ENCODE measurements at places on chromosomes 3 and 15. TPM values are rescaled to one million over a fixed set of nuclear protein-coding genes. Genes with fewer than 3 reads are reported as not detected.

- H3K4me1 ChIP-seq: no peaks in the 10 kb centered on the region
- H3K27ac ChIP-seq: no peak overlapping the region
- no peak for DNase-seq
- no peaks in the 10 kb centered on the region for H3K36me3 ChIP-seq
- no peak overlapping the region for H3K4me3 ChIP-seq
Observed at GRCh38 chr3:9196020-9196419, 53.4 kb downstream of the SRGAP3 start.

GRCh38 chr3:45477041-45477725 is 88.8 kb downstream of the LARS2 start:
- peaks cover 62% of the 10 kb centered on the region for H3K36me3 ChIP-seq
- H3K27ac ChIP-seq: no peak overlapping the region
- no peaks in the 10 kb centered on the region for H3K4me1 ChIP-seq
- no peak overlapping the region for H3K4me3 ChIP-seq

DNA sequence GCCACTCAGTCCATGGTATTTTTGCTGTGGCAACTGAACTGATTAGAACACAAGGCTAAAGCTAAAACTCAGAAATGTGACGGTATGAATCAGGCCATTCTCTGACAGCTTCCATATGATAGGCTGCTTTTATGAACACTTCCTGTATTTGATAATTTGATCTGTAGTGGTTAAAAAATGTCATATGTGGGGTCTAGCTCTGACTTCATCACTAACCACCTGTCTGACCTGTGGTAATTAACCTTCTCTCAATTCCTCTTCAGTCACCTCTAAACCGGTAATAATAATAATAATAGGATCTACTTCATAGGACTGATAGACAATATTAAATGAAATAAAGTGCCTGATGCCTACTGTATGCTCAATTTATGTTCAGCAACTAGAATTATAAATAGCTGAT is 223.2 kb downstream of the MBNL1 start:
- no peaks in the 10 kb centered on the region for H3K36me3 ChIP-seq
- no peaks in the 10 kb centered on the region for H3K4me1 ChIP-seq
- H3K27ac ChIP-seq: no peak overlapping the region
- H3K27me3 ChIP-seq: no peaks in the 10 kb centered on the region
- DNase-seq: no peak

- DNase-seq: no peak
- no peaks in the 10 kb centered on the region for H3K27me3 ChIP-seq
- no peak overlapping the region for H3K4me3 ChIP-seq
Observed at GRCh38 chr3:106423321-106424225, 554.8 kb upstream of the CBLB start.

DOCK3 gene
- total RNA-seq: 2.3 TPM

DNA sequence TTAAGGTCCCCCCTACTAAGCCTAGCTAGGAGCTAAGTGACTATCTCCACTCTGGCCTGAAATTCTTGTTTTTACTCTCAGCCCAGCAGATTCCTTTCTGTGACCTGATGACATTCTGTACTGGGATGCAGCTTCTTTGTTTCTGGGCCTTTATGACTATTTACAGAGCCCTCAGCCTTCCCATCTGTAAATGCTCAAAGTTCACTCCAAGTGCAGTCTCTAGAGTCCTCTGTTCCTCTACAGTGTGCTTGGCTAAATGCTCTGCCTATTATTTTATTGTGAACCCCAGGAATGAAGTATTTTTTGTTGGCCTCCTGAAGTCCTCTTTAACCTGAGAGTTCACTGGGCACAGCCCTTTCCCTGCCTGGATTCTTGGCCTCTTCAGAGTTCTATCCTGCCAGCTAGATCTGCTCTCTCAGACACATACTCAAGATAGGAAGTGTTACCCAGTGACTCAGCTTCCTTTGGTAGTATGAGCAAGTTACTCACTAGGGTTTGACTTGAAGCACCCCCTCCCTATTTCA is 278.1 kb upstream of the P2RY1 start:
- no peak overlapping the region for H3K4me3 ChIP-seq
- H3K27ac ChIP-seq: no peak overlapping the region
- no peaks in the 10 kb centered on the region for H3K36me3 ChIP-seq

GRCh38 chr3:45596290-45596791 is 1.8 kb downstream of the LIMD1 start:
- DNase-seq: no peak
- H3K36me3 ChIP-seq: no peaks in the 10 kb centered on the region
- H3K27me3 ChIP-seq: no peaks in the 10 kb centered on the region
- peaks cover 56% of the 10 kb centered on the region for H3K4me1 ChIP-seq
- peak overlapping the region; percentile 47 for H3K4me3 ChIP-seq

DNA sequence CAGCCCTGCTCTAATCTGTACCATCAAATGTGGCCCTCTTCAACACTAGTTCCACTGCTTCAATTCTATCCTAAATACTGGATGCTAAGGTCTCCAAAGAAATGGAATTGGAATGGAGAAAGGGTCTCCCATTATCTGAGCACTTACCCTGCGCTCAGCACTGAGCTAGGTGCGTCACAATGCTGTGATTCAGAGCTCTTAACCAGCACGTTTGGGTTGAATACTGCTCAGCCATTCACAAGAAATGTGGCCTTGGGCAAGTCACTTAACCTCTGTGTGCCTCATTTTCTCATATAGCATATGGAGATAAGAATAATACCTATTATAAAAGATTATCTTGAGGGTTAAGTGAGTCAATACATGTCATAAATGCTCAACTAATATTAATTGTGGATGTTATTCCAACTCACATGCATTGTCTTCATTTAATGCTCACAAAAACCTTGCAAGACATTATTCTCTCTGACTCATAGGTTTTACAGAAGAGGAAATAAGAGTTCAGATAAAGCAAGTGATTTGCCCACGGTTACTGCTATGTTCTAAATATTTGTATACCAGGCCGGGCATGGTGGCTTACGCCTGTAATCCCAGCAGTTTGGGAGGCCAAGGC is 27.4 kb upstream of the SRGAP3 start:
- no peaks in the 10 kb centered on the region for H3K4me1 ChIP-seq
- no peak overlapping the region for H3K27ac ChIP-seq
- no peak for DNase-seq
- H3K27me3 ChIP-seq: no peaks in the 10 kb centered on the region

ITGB5 gene
- total RNA-seq: 0.29 TPM

GRCh38 chr3:96813134-96813819 is 1.1 kb upstream of the EPHA6 start:
- H3K27me3 ChIP-seq: no peaks in the 10 kb centered on the region
- H3K4me3 ChIP-seq: no peak overlapping the region
- no peak for DNase-seq
- H3K36me3 ChIP-seq: no peaks in the 10 kb centered on the region
- H3K4me1 ChIP-seq: no peaks in the 10 kb centered on the region

GDPGP1 gene
- 15.9 TPM for total RNA-seq

CPB1 gene
- not detected for total RNA-seq

IL20RB gene
- 2.4 TPM for total RNA-seq

- no peak overlapping the region for H3K4me3 ChIP-seq
- H3K36me3 ChIP-seq: peaks cover 69% of the 10 kb centered on the region
- DNase-seq: no peak
- no peaks in the 10 kb centered on the region for H3K27me3 ChIP-seq
- H3K4me1 ChIP-seq: peaks cover 63% of the 10 kb centered on the region
Observed at GRCh38 chr3:16316847-16317560, 52.0 kb downstream of the OXNAD1 start.

GRCh38 chr15:82552861-82553260 is 12.6 kb upstream of the RPS17 start:
- no peaks in the 10 kb centered on the region for H3K36me3 ChIP-seq
- no peaks in the 10 kb centered on the region for H3K4me1 ChIP-seq
- DNase-seq: no peak
- no peak overlapping the region for H3K27ac ChIP-seq
- no peaks in the 10 kb centered on the region for H3K27me3 ChIP-seq

TIMP4 gene
- total RNA-seq: not detected

DNA sequence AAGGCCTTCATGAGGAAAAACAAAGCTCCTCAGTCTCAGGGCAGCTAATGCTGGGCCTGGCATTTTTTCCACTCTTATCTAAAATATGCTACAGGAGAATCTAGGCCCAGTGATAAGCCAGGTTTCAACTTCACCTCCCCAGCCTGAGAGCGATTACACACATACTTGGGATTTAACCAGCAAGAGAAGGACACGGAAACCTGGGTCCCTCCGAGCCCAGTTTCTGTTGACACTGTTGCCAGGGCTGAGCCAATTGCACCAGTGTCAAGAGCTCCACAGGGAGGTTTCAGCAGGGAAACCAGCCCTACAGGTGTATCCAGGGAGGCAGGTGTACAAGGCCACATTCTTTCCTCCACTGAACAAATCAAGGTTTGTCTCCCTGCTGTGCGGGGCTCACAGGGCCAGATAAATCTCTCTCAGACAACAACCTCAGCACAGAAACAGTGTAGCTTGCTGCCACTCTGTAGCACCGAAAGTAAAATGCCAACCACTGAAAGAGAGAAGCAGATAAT is 85.4 kb downstream of the MAGI1 start:
- DNase-seq: no peak
- H3K27ac ChIP-seq: no peak overlapping the region
- H3K36me3 ChIP-seq: no peaks in the 10 kb centered on the region
- no peak overlapping the region for H3K4me3 ChIP-seq
- H3K27me3 ChIP-seq: no peaks in the 10 kb centered on the region

GRCh38 chr3:168570404-168571155 is 474.9 kb upstream of the GOLIM4 start:
- no peak overlapping the region for H3K27ac ChIP-seq
- DNase-seq: no peak
- H3K4me1 ChIP-seq: no peaks in the 10 kb centered on the region
- no peaks in the 10 kb centered on the region for H3K27me3 ChIP-seq

EPHA3 gene
- total RNA-seq: not detected

PATL2 gene
- total RNA-seq: 83.8 TPM

HESX1 gene
- total RNA-seq: not detected

GRCh38 chr3:170840291-170840859 is 29.6 kb downstream of the RPL22L1 start:
- no peaks in the 10 kb centered on the region for H3K27me3 ChIP-seq
- H3K27ac ChIP-seq: no peak overlapping the region
- H3K4me1 ChIP-seq: no peaks in the 10 kb centered on the region
- no peak for DNase-seq
- no peaks in the 10 kb centered on the region for H3K36me3 ChIP-seq

- H3K27ac ChIP-seq: no peak overlapping the region
- no peaks in the 10 kb centered on the region for H3K4me1 ChIP-seq
- no peaks in the 10 kb centered on the region for H3K27me3 ChIP-seq
- no peak overlapping the region for H3K4me3 ChIP-seq
- no peaks in the 10 kb centered on the region for H3K36me3 ChIP-seq
- DNase-seq: no peak
Observed at GRCh38 chr3:134605556-134605955, 45.3 kb downstream of the KY start.

OXTR gene
- 0.20 TPM for total RNA-seq

GRCh38 chr15:78073046-78073787 is 4.3 kb downstream of the TBC1D2B start:
- no peaks in the 10 kb centered on the region for H3K27me3 ChIP-seq
- H3K4me1 ChIP-seq: peaks cover 63% of the 10 kb centered on the region
- peak overlapping the region; percentile 69 for H3K27ac ChIP-seq
- no peak for DNase-seq
- peaks cover 5% of the 10 kb centered on the region for H3K36me3 ChIP-seq

CHRM5 gene
- not detected for total RNA-seq

ACTRT3 gene
- not detected for total RNA-seq

CEP152 gene
- 6.2 TPM for total RNA-seq

GRCh38 chr3:10093678-10094077 is 14.4 kb downstream of the FANCD2OS start:
- no peaks in the 10 kb centered on the region for H3K27me3 ChIP-seq
- no peaks in the 10 kb centered on the region for H3K4me1 ChIP-seq
- no peak overlapping the region for H3K27ac ChIP-seq
- no peak overlapping the region for H3K4me3 ChIP-seq
- H3K36me3 ChIP-seq: peaks cover 18% of the 10 kb centered on the region

TERC gene
- total RNA-seq: 4.3 TPM

DNA sequence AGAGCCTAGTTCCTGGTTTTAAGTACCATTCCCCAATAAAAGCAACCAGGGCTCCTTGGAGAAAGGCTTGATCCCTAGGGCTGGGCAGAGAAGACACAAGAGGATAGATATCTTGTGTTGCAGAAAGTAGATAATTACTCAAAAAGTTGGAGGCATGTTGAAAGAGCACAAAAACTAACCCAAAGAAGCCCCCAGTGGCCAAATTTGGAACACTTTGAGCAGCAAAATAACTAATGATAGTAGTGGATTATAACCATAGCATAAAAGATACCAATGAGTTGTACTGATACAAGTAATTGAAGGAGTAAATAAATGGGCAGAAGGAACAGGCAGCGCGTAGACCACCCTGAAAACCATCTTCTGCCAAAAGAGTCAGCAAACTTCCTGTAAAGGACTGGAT is 12.0 kb downstream of the EXOSC7 start:
- peaks cover 36% of the 10 kb centered on the region for H3K4me1 ChIP-seq
- DNase-seq: no peak
- H3K36me3 ChIP-seq: peaks cover 4% of the 10 kb centered on the region
- no peaks in the 10 kb centered on the region for H3K27me3 ChIP-seq
- H3K4me3 ChIP-seq: no peak overlapping the region

GRCh38 chr3:124904835-124905492 is 17.8 kb upstream of the ITGB5 start:
- H3K27ac ChIP-seq: no peak overlapping the region
- H3K27me3 ChIP-seq: no peaks in the 10 kb centered on the region
- no peak for DNase-seq
- no peaks in the 10 kb centered on the region for H3K36me3 ChIP-seq
- no peak overlapping the region for H3K4me3 ChIP-seq
- H3K4me1 ChIP-seq: no peaks in the 10 kb centered on the region

DNA sequence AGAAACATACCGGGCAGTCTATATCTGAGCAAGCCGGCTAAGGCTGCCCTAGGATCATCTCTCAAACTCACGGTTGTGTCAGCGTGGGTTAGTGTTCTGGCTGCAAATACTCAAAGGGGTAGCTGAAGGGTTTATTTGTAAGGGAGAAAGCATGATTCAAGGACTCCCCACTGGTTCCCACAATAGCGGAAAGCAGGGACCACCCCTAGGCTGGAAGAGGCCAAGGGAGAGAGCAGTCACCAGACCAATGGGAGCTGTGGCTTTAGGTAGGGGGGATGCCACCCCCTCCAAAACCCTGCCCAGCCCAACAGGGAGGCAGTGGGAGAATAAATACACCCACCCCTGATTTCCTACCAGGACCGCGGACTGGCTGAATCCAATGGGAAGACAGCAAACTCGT is 7.3 kb upstream of the LMCD1 start:
- no peak for DNase-seq
- H3K36me3 ChIP-seq: no peaks in the 10 kb centered on the region
- H3K27me3 ChIP-seq: no peaks in the 10 kb centered on the region
- no peak overlapping the region for H3K4me3 ChIP-seq
- no peaks in the 10 kb centered on the region for H3K4me1 ChIP-seq

Data from naive thymus-derived CD4-positive, alpha-beta T cell (primary cell).